Iris pigment epithelial cell (primary cell): ENCODE measurements at places on chromosomes 2 and 18.
A peak's percentile ranks its signal among the peaks of the same experiment; 100 is the strongest.

- no peak for DNase-seq
Measured at GRCh38 chr2:179824961-179825360, 36.5 kb downstream of the ZNF385B start.

GRCh38 chr2:106117347-106117746 lies 76.8 kb downstream of the UXS1 start:
- DNase-seq = no peak

DNA sequence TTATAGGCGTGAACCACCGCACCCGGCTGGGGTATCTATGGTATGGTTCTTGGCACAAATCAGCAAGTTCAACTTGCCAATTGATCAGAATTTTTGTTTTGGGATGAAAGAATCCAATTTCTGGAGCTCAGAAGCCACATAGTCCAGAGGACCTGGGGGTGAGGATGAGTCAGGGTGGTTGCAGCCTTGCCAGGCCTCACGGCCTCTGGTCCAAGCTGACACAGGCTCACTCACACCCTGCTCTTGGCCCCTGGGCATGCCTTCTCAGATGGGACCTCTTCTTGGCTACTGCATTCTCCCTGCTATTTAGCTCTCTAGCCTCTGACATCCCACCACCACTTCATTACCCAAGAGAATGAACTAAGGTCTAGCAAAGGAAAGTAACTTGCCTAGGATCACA lies 16.3 kb downstream of the CAPG start:
- peak; percentile 40 for DNase-seq

GRCh38 chr2:230564805-230565779 lies 147.6 kb upstream of the CAB39 start:
- DNase-seq = peak; percentile 72

- no peak for DNase-seq
Measured at GRCh38 chr18:30684825-30685481, 357.6 kb downstream of the DSC3 start.

DNA sequence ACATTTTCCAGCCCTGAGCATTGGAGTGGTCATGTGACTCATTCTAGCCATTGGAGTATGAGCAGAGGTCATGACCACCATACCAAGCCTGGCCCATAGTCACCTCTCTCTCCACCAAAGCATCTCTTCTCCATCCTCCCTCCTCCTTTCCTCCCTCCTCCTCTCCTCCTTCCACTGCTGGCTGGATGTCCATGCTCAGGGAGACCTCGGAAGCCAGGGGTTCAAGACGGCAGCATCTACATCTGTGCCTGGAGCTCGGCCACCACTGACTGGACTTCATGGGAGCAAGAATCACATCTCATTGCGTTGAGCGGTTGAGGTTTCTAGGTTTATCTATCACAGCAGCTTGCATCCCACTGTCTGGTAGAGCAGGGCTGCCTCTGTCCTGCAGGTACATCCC lies 252.4 kb downstream of the NDUFA10 start:
- no peak for DNase-seq

DNA sequence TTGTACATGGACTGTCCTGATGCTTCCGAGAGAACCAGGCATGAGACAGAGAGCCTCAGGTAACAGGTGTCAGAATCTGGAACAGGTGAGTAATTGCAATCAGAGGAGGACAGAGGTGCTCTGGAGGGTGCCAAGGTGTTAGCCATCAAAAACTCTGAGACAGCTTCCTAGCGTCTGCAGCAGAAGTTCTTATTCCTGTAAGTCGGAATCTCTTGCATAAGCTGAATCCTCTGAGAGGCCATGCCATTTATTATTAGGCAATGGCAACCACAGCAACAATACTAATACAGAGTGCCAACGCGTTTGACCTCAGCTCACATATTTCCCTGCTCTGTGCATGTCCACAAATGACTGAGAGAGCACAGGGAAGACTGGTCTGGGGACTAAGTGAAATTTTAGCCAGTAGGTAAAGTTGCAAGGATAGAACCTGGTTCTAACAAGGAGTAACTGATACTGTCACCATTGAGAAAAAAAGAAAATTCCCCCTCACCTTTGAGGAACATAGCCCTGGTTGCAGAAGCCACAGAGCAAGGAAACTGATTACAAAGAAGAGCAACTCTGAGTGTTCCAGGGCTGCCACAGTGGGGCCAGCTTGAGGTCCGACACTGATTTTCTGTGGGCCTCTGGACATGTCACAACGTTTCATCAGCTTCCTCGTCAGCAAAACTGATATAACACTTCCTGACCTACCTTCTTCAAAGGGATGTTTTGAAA lies 55.1 kb upstream of the ACSL3 start:
- no peak for DNase-seq

GRCh38 chr2:178155524-178155923 lies 38.8 kb upstream of the OSBPL6 start:
- no peak for DNase-seq

DNA sequence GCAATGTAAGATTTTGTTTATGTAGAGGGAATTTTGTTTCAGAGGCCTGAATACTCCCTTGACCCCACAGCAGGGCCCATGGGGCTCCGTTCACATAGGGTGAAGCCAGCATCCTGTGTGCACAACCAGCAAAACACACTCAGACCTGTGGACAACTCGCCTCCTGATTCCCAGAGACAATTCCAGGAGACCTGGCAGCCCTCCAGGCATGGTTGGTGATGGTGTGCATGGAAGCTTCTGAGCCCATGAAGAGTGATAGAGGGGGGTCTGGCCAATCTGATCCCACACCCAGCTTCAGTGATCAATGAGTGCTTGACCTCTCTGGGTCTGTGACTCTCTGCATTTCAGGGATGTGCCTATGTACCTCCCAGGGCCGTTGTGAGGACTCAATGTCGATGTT lies 91.0 kb upstream of the RAB6C start:
- DNase-seq = no peak

DNA sequence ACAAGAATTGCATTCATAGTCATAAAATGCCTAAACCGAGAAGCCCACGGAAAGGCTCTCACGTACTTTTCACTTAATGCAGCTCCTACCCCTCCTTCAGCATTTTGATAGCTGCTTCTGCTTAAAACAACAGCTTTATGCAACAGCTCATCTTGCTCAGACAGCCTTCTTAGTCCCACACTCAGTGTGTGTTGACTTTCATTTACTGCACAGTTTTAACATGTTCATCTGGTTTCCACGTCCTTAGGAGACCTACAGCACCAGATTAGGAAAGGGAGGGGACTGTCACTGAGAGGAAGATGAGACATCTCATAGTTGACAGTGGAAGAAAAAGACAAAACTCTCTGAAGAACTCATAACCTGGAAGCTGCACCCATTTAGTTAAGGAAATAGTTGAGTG lies 435.4 kb downstream of the SETBP1 start:
- no peak for DNase-seq

- DNase-seq = no peak
Measured at GRCh38 chr2:88058191-88058590, 2.6 kb upstream of the KRCC1 start.

DNA sequence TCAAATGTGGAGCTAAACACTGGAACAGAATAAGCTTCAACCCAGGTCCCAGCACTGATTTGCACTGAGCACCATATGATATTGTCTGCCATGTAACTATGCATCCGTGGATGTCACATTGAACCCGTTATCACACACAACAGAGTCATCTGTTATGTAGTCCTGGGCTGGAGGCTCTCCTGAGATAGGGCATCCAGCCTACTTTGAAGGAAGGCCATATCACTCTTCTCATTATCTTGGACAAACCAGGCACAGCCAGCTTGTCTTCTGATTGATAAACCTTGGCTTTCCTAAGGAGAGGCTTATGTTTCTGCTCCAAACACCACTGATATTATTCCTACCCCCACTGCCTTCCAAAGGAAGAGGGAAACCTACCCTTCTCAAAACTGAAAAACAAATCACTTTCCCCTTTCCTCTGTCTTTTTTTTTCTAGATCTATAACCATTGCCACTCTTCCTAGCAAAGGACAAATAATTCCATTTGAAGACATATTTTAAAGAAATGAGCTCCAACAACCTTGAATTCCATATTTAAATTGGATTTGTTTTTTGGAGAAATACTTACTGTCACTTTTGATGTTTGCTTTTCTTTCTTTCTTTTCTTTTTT lies 16.4 kb downstream of the RSAD2 start:
- DNase-seq = no peak

DNA sequence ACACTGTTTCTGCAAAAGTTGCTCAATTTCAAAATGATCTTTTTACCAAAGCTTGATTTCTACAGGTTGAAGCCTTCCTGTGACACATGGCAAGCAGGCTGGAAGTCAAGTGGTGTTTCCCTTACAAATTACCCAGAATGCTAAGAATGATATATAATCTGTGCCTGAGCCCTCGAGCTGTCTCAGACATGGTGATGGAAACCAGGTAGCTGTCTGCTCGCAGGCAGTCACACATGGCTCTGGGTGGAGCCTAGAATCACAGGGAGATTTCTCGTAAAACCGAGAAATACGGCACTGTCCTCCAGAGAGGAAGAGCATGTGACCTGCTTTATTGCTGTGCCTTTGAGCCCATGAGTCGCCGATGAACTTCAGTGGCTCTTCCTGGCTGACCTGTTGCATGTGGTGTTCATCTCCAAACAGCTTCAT lies 392.9 kb downstream of the ZNF521 start:
- no peak for DNase-seq

DNA sequence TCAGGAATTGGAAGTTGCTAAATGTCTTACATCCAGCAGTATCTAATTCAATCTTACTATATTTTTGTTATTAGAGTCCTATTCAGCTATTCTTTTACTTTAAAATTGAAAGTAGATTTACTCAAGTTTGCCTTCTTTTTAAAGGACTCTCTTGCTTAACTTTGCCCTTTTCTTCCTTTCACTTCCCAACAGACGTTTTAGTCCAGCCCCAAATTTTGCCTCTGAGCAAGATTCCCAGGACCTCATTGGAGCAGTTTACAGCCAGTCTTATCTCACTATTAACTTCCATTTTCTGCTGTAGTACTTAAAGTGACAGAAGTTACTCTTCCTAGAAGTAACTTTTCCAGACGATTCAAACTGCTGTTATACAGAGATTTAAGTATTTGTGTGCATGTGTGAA lies 1.7 kb upstream of the PRKD3 start:
- peak; percentile 90 for DNase-seq

DNA sequence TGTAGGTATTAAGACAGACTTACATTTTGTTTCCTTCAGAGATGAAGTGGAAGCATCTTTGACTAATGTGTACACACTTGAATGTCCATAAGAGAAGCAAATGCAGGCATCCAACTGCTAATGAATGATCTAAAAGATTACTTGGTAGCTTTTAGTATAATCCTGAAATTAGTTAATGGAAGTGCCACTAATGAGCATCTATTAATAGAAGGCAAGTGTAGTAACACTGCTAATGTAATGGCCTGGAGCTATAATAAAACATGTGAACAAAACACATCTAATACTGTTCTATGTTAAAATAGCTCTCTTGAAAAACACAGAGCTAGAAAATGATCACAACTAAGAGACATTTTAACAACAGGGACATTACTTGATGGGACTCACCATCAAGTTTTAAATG lies 225.3 kb downstream of the SLC8A1 start:
- no peak for DNase-seq

- DNase-seq = peak; percentile 60
Measured at GRCh38 chr18:7172611-7173010, 55.0 kb upstream of the LAMA1 start.

- no peak for DNase-seq
Measured at GRCh38 chr2:181376999-181377398, 80.2 kb upstream of the ITGA4 start.

DNA sequence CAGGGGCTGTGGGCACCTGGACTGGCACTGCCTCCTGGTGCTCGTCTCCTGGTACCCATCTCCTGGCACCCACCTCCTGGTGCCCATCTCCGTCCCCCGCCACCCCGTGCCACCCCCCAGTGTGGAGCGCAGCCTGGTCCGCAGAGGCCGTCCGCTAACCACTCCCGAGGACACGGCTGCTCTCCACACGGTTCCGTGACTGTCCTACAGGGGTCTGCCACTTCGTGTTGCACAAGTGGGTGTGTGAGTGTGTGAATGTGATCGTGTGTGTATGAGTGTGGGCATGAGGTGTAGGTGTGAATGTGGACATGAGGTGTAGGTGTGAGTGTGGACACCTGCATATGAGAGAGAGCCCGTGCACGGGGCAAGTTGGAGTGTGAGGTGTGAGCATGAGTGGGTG lies 119.4 kb upstream of the HS6ST1 start:
- no peak for DNase-seq

DNA sequence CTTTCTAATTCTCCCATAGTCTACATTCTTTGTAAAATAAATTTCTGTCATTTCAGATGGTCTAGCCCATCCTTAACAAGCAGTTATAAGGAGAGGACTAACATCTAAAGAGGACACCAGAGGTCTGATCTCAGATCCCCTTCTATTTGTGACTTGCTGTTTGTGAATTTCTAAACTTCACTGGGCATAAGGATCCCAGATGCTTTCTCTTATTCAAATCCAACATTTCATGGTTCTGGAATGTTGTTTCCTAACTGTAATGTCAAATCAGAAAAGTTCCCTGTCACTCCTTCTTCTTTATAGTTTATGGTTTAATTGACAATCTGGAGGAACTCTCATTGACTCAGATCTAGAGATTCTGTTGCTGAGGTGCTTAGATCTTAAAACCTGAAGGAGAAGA lies 430.2 kb downstream of the MEIS1 start:
- DNase-seq = no peak

DNA sequence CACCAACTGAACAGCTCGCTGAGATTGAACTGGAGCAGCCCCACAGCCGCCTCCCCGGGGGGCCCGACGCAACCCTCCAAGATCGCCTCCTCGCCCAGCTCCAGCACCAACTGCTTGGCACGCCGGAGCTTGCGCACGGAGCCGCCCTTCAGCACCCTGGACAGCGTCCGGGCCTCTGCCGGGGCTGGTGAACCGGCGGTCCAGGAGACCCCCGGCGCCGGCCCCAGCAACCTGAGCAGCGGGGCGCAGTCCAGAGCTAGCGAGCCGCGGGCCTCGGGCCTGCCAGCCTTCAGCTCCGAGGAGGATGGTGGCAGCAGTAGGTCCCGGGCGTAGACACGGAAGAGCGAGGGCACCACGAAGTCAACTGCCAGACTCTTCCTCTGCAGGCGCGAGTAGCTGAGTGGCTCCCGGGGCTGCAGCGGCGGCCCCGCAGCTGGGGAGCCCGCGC lies 1.2 kb downstream of the ALK start:
- DNase-seq = peak; percentile 23

DNA sequence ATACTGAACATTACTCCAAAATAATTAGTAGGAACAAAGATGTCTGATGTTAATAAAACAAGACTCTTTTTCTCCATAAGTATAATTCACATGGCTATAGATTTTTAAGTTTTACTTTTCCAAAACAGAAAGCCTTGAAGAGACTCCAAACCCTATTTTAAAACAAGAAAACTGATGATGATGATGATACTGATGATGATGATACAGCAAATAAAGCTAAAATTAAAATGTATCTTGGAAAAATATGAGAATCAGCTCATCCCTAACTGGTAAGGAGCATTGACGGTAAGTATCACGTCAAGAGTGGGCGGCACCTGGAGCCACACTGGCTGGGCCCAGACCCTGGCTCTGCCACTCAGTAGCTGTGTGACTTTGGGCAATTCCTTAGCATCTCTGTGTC lies 39.6 kb downstream of the ID2 start:
- no peak for DNase-seq

DNA sequence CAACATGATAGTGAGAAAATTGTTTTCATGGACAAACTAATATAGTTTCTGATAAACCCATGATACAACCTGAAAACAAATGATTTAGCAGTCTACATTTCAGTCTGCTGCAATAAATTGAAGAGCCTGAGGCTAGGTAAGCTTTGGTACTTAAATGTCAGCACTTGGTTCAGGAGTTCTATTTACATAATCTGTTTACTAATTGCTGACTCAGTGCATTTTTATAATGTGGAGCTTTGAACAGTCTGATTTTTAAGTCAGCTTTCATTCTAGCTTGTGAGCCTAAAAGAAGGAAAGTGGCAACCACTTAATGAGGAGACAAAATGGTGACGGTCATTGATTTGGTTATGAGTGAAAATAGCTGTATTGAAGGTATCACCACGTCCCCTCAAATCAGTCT lies 488.6 kb downstream of the CPS1 start:
- DNase-seq = no peak
